ENCODE measurements at places on chromosomes 13 and 19.

DNA sequence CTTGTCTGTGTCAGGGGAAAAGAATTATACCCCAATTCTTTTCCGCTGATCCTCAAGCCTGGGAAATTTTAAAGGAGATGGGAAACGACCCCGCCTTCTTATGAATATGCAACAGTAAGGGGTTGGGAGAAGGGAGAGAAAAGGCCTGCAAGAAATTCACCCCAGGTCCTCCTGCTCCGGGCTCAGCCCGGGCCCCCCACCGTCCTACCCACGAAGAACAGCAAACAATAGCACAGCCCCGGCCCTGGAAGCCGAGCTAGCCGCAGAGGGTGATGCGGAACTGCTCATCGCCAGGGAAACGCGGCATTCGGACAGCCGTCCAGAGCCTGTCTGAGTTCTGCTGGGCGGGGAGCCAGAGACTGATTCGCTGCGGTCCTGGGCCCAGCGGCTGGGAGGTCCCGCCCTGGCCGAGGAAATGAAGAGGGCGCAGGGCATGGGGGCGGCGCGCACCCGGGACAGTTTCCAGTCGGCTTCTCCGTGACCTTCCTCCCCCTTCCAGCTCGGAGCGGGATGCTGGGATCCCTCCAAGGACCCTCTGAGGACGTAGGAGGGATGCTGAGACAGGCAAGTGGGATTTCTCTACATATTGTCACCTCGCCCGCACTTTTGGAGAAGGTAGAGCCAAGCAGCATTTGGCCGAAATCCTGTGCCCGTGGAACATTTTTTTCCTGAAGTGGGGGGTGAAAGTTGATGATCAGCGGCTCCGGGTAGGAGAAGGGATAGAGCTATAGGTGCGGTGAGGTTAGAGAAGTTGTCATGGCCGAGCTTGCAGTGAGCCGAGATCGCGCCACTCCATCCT is 82.3 kb upstream of the C1QTNF9B start:
- DNase-seq: no peak

- no peak for DNase-seq
These were observed 171.5 kb upstream of the CSNK1A1L start for GRCh38 chr13:37277007-37277406.

DNA sequence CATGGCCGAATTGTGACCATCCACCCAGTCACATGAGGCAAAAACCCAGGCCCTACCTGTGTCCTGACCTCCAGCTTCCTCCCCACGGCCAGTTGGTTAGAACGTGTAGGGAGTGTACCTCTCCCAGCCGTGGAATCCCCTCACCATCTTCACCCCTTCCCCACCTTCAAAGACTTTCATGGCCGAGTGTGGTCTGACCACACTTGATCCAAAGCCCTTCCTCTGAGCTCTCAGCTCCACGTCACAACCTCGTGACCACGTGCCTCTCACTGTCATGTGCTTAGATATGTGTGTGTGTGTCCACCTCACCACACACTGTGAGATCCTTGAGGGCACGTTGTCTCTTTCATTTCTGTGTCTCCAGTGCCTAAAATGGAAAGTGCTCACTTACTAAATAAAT is 48.6 kb upstream of the UBE2L5 start:
- no peak for DNase-seq

- DNase-seq: no peak
These were observed 1.1 kb downstream of the RYR1 start for GRCh38 chr19:38434549-38435051.

DNA sequence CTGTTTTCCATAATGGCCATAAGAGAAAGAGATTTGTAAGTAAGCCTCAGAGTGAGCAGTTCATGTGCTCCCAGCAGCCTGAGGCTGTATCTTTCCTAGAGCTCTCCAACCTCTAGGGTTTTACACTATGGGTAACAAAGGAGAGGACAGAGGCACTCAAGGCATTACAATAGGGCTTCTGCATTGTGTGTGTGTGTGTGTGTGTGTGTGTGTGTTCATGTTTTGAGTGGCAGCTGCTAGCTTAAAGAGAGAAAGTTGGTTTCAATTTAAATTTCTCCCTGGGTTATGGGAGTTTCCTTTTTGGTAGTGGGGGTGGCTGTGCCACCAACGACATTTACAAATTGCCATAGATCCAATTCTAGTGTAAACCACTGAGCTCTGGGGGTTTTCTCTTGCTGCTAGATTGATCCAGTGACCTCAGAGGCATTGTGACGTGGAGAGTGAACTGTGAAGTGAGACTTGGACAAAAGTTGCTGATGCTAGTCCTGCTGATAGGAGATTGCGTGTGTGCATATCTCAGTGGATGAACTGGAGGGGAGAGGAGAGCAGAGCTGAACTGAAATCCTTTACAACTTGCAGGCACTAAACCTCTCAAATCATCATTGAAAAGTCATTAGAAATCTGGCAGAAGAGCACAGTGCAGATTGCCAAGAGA is 67.2 kb upstream of the OLFM4 start:
- no peak for DNase-seq

GRCh38 chr19:472005-472858 is 11.4 kb upstream of the SHC2 start:
- no peak for DNase-seq

- DNase-seq: no peak
These were observed 1.9 kb upstream of the SUGT1 start for GRCh38 chr13:52650731-52651130.

- no peak for DNase-seq
These were observed 8.4 kb downstream of the SPRYD7 start for GRCh38 chr13:49927755-49928154.

DNA sequence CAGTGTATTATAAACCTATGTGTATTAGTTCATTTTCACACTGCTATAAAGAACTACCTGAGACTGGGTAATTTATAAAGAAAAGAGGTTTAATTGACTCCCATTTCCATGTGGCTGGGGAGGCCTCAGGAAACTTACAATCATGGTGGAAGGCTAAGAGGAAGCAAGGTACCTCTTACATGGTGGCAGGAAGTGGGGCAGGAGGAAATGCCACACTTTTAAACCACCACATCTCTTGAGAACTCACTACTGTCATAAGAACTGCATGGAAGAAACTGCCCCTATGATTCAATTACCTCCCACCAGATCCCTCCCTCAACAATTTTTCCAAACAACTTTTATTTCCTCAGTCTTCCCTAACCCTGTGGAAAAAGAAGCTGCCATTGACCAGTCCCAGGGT is 14.5 kb upstream of the TPP2 start:
- no peak for DNase-seq

DNA sequence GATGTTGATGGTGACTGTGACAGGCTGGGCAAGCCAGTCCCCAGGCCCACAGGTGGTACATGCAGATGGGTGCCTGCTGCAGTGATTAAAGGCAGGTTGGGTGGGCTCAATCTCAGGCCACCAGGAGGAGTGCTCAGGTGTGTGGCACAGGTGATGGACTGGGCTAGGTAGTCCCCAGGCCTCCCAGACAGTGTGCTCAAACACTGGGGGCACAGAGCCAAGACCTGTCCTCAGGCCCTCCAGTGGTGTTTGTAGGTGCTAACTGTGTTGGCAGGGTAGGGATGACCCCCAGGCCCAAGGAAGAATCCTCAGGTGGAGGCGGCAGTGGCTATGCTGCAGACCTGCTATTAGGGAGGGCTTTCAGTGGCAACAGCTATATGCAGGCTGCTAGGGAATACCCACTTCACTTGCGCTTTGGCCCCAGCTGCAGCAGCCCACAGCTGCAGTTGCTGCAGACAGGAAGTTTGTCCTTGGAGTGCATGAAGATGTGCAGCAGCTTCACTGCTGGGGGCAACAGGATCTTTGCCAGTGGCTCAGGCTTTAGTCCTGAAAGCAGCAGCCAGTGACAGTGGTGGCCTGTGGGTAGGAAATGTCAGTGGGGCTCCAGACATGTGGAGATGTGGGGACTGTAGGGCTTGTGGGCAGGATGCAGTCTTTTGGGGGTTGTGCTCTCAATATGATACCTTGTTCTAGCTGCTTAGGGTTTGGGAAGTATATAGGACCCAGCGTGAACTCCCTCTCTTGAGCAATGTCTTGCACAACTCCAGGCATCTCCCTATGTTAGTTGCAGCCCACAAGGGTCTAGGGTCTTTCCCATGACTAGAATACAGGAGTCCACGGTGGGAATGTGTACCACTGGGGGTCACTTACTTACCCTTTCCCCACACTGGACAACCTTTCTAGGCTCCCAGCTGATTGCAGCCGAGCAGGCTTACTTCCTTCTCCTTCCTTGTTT is 54.1 kb upstream of the MLNR start:
- no peak for DNase-seq

DNA sequence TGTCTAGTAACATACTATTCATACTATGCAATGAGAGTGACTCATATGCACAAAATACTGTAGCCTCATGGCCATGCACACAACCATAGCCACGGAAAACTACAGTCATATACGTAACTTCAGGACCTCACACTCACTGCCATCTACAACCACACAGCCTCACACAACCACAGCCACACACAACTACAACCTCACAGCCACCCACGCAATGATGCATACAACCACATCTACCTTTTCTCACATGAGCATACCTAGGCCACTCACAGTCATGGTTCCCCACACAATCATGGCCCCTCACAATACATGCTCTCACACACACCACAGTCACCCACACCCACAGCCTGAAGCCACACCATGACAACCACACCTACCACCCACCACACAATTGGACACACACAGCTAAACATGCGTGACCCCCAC is 8.7 kb upstream of the TNFSF14 start:
- DNase-seq: no peak

- DNase-seq: no peak
These were observed 16.8 kb downstream of the EPN1 start for GRCh38 chr19:55691561-55692481.

GRCh38 chr19:6837525-6837924 is 49.9 kb upstream of the ADGRE1 start:
- no peak for DNase-seq

GRCh38 chr13:45434556-45435371 is 16.6 kb upstream of the SLC25A30 start:
- no peak for DNase-seq

DNA sequence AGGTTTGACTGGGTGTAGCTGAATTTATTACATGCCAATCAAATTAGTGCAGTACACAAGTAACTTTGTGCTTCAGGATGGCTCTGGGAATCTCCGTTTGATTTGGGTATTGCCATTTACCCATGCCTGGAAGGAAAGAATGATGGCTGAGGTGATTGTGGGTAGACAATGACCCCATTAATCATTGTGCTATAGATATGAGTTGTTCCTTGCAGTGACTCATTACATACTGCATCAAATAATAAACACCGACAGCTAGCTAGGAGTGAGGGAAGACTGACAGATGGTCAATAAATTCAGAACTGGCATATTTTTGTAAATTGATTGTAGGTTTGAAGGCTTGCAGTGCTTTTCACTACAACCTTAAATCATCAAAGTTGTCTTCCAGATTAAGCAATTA is 1069.5 kb downstream of the DIAPH3 start:
- DNase-seq: no peak

DNA sequence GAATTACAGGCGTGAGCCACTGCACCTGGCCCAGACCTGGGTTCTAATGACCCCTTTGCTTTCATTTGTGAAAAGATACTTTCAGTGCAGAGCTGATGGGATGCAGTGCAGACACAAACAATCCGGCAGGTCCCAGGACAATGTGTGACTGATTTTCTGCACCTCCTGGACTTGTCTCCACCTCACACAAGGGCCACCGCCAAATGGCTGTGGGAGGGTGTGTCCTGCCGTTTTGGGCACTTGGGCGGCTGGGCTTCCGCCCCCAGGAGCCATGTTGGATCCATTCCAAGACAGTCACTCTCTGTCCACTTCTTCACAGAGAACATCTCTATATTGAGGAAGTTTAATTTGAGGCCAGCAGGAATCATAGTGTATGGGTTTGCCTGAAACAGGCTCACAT is 112.3 kb upstream of the ZNF507 start:
- no peak for DNase-seq

GRCh38 chr13:110132225-110132982 is 174.6 kb downstream of the COL4A1 start:
- no peak for DNase-seq

DNA sequence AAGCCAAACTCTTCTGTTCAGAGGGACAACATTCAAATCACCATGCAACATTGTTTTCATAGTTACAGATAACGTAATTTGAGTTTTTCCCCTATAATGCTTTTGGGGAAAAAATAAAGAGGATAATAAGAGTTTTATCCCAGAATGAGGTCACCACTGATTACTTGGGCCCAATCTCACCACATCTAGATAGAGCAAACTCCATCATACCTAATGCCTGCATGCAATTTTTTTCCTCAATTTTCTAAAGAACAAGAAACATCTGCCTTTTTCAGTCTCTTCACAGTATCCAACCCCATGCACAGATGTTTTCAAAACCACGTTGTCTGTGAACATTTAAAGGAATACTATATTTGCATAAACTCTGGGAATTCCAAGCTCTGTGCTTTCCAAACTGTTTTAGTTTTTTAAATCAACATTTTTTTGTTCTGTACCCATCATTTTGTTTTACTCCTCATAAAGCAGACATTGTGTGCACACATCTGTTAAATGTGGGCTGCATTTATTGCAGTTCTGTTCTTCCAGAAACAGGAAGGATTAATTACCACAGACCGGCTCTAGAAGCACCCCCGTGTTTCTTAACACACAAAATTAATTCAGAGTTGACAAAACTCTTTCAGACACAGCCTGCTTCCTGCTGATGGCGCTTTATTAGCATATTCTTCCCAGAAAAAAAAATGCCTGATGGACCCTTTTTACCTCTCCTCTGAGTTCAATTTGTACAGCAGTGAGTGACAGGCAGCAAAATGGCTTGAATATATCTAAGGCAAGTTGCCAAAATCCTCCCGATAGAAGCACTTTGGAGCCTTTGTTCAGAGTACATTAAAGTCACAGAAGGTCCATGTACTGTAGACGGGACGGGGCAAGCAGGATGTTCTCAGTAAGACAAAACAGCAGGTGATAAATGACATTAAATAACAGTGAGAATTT is 1171.9 kb downstream of the EFNB2 start:
- DNase-seq: no peak

- no peak for DNase-seq
These were observed 17.4 kb downstream of the NMRK2 start for GRCh38 chr19:3949997-3950859.

GRCh38 chr19:49333811-49334288 is 1.4 kb upstream of the CD37 start:
- DNase-seq: no peak

GRCh38 chr13:21967871-21968270 is 297.0 kb downstream of the FGF9 start:
- DNase-seq: no peak

DNA sequence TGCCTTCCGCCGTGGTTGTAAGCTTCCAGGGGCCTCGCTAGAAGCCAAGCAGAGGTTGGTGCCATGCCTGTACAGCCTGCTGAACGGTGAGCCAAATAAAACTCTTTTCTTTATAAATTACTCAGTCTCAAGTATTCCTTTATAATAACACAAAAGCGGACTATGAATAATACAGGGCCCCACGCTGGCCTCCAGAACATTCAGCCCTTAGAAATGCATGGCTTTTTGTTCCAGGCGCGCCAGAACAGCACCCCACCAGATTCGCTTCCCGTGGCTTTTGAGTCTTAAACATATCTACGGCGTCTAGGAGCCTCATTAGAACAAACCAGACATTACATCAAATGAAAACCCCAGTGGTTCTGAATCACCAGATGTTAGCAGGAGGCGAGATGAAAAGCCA is 75.1 kb downstream of the SLC15A1 start:
- DNase-seq: no peak
